HL-60 (cell line): ENCODE measurements at places on chromosomes 11 and 22.

GRCh38 chr11:93209466-93209865, 11.7 kb upstream of the SLC36A4 start:
- DNase-seq: peak; percentile 64

GRCh38 chr22:25564320-25564978, at the start of gene GRK3:
TSS of gene GRK3 (plus strand) at chr22:25564675. CDS start at chr22:25565041, 366 bp downstream.
- DNase-seq: peak; percentile 90

- no peak for DNase-seq
Measured at GRCh38 chr11:38796281-38796680, 2198.2 kb upstream of the RAG2 start.

DNA sequence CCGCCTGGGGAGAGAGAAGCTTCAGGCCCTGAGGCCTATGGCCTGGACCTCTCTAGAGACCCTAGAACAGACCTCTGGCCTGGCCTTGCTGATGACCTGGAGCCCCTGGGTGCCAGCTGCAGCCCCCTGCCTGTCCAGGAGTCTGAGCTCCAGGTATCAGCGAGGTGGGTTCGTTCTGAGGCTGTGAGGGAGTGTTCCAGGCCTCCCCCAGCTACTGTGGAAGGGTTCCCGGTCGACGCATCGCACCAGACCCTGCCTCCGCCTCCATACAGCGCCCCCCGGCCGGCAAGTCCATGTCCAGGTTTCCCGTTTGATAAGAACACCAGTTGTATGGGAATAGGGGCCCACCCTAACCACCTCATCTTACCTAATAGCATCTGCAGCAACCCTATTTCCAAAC, 111.1 kb downstream of the KCNQ1 start:
- DNase-seq: no peak

DNA sequence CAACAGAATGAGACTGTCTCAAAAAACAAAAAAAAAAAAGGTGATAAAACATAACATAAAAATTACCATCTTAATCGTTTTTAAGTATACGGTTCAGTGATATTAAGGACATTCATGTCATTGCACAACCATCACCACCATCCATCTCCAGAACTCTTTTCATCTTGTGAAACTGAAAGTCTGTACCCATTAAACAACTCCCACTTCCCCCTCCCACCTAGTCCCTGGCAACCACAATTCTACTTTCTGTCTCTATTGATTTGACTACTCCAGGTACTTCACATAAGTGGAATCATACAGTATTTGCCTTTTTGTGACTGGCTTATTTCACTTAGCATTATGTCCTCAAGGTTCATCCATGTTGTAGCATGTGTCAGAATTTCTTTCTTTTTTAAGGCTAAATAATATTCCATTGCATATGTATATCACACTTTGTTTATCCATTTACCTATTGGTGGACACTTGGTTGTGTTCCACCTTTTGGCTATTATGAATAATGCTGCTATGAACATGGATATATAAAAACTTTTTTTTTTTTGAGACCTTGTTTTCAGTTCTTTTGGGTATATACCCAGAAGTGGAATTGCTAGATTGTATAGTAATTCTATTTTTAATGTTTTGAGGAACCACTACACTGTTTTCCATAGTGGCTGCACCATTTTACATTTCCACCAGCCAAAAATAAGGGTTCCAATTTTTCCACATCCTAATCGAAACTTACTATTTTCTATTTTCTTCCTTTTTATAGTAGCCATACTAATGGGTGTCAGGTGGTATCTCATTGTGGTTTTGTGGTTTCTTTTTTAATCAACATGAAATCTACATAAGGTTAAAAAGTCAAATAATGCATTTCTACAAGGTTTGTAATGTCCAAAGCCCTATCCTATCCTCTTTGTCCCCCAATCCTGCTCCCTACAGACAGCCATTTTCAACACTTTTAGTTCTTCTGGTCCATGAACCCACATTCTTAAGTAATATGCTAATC, 23.4 kb upstream of the PIK3C2A start:
- DNase-seq: no peak

DNA sequence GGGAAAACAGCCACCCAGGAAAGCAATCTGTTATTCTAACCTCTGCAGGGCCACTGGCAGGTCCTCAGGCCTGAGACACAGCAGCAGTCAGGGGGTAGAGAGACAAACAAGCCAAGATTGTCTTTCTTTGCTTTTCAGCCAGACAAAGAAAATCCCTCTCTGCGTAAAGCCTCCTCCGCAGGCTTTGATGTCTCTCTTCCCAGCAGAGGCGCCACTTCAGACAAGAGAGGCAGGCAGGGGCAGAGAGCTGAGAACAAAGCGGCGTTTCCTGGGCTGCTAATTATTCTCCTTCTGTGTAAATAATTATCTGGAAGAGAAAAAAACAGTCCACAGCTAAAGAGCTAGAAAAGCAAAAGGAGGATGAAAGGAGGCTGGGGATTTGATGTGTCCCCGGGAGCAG, 102.7 kb upstream of the SEZ6L start:
- no peak for DNase-seq

DNA sequence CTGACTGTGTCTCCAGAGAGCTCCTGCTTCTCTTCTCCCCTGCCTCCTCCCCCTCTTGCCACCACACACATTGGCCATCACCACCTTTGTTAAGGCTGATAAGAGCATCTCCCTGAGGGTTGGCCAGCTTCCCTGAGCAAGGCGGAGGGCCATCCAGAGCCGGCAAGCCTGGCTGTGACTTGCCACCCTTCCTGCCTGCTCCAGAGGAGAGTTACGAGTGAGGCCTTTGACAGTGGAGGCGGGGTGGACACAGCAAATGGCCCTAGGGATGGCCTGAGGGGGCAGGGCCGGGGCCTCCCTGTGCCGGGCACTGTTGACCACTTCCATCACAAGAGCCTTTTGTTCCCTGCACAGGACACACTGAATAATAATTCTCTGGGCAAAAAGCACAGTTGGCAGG, 5.4 kb downstream of the FREY1 start:
- no peak for DNase-seq

DNA sequence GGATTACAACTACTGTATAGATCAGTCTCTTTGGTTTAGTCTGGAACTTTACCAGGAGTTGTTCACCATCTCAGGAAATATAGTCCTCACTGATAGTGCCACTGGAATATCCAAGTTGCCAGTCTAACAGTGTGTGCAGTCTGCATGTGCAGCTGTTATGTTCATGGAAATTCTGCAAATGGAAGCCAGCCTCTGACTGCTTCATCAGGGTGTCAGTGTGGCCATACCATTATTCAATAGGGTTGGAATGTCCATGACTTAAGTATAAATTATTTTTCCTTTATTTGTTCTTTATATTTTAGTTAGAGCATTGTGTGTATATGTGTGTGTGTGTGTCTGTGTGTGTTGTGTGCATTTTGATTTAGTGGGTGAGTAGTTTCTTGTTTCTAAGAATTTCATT, 51.8 kb downstream of the C11orf96 start:
- no peak for DNase-seq

DNA sequence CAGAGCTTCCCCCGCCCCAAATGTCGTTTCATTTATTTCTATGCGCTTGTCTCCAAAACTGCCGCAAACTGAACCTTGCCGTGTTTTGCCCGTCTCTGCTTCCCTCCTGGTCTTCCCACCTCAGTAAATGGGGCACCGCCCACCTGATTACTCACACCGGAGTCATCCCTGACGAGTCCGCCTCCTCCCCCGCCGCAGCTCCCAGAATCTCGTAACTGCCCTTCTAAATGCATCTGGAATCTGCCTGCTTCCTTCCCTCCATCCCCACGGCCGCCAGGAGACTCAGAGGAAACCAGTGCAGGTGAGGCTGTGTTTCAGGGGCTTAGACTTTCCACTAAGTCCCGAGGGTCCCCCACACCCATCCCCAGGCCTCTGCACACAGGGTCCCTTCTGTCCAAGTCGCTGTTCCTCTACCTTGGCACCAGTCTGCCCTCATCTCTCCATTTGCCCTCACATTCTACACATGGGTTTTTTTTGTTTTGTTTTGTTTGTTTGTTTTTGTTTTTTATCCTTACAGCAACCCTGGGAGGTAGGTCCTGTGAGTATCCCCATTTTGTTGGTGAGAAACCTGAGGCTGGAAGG, 62.6 kb upstream of the PHF21B start:
- DNase-seq: no peak

- DNase-seq: no peak
Measured at GRCh38 chr11:129696309-129696989, 119.2 kb upstream of the TMEM45B start.

- no peak for DNase-seq
Measured at GRCh38 chr11:7062534-7062933, 26.3 kb upstream of the RBMXL2 start.

GRCh38 chr11:122715548-122716440, 60.3 kb downstream of the UBASH3B start:
- no peak for DNase-seq

GRCh38 chr11:71223081-71223405, 29.3 kb downstream of the SHANK2 start:
- no peak for DNase-seq

DNA sequence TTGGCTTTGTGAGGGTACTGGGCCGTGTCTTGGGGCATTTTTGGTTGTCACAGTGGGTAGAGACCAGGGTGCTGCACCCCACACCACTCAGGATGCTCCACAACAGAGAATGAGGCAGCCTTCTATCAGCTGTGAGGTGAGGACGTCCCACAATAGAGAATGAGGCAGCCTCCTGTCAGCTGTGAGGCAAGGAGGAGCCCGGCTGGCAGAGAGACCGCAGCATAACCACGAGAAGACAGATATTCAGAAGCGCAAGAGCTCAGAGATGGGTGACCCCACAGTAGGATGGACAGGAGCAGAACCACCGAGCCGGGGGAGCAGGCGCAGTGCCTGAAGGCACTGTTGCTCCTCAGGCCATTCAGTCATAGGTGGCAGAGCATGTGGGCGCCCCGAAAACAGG, 47.6 kb downstream of the AP2A2 start:
- DNase-seq: no peak
